CD4-positive, alpha-beta T cell treated with Interleukin-4 for 1 hour (primary cell): ENCODE measurements at places on chromosomes 11 and 22.
A peak's percentile ranks its signal among the peaks of the same experiment; 100 is the strongest.

GRCh38 chr11:119377112-119377901 is 4.2 kb downstream of the USP2 start:
- DNase-seq = no peak

DNA sequence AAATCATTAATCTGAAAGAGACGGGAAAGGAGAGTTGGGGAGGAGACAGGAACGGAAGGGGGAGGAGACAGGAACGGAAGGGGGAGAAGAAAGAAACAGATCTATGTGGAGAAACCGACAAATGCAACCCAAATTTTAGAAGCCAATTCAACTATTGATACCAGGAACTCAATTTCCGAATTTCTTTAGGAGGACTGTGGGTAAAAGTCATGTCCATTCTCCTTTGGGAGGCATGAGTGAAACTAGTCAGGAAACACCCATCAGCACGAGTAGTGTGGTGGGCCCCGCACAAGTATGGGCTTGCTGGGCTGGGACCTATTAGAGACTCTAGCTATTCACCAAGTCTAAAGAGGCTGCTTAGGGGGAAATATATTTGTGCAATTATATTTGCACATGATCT is 18.1 kb downstream of the ANO3 start:
- DNase-seq = no peak

DNA sequence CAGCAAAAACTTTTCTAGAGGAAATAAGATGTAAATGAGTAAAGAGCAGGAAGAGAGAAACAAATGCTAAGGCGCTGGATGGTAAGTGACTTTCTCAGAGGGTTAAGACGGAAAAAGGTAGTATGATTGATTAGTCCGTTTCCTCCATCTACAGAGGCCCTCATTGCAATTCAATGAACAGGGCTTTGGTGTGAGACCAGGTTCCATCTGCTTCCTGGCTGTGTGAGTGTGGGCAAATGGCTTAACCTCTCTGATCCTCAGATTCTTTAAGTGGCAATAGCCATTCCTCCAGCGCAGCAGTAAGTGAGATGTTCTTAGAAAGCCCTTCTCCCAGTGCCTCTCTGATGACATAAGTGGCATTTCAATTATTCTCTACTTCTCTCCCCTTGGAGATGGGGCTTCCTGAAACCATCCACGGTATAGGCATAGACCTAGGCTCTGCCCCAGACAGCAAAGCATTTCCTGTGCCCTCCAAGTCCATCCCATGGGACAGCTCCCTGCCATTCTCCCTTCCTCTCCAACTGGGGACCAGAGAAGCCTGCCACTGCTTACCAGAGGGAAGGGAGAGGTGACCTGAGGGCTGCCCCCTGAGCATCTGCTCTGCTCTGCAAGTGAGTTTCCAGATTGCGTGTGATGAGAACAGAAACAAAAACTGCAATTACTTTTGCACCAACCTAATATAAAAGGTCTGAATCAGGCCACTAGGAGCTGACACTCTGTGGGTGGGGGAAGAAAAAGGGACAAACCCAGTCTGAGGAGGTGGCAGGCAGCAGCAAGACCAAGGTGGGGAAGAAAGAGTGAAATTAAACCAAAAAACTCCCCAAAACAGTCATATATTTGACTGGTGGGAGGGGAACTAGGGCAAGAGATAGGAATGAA is 12.7 kb upstream of the CD44 start:
- DNase-seq = peak; percentile 41

- no peak for DNase-seq
Observed at GRCh38 chr11:66875378-66875777, 18.5 kb downstream of the LRFN4 start.

DNA sequence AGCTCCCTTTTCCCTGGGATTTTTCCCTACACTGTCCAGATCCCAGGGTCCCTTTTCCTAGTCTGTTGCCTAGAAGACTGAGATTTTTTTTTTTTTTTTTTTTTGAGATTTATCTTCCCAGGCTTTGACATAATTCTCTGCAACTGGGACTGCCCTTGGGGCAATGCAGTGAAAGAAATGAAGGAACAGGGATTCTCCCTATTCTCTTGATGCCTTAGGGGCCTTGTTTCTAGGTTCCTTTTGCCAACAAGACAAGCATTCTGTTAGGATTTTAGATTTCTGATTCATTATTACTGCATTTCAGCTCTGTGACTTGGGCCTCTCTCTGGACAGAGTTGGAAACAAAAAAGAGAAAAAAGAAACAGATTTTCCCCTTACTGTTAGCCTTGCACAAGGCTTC is 47.3 kb downstream of the QSER1 start:
- DNase-seq = no peak

GRCh38 chr22:20922141-20922751 is 5.0 kb downstream of the CRKL start:
- no peak for DNase-seq

DNA sequence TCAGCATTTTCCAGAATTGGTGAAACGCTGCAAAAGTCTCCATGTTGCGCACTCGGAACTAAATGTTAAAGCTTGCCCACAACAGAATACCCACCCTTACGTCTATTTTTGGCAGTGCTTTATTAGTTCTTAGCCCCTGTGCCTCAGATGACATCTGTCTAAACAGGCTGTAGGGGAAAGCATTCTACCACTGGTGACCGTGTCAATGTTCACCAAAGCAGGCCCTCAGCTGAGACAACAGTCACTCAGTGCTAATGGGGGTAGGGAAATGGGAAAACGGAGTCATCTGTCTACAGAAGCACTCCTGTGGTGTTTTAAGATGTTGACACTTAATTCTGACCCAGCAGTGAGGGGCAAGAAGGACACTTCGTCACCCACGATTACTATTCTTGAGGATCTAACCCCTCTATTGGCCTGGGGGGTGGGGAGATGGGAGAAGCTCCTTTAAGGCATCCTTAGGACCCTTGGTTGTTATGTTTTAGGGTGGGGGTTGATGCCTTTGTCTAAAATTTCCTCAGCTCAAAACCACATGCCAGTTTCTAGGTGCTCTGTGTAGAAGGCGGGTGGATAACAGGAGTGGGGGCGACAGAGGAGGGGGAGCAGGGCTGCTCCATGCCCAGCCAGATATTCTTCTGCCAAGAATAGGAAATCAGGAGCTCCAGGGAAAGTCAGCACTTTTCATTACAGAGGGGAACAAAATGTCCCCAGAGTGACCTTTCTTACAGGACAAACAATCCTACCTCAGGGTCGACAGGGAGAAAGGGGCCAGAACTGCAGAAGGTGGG is 15.6 kb upstream of the MFRP start:
- no peak for DNase-seq

GRCh38 chr11:95700471-95700817 is 89.1 kb downstream of the FAM76B start:
- no peak for DNase-seq

DNA sequence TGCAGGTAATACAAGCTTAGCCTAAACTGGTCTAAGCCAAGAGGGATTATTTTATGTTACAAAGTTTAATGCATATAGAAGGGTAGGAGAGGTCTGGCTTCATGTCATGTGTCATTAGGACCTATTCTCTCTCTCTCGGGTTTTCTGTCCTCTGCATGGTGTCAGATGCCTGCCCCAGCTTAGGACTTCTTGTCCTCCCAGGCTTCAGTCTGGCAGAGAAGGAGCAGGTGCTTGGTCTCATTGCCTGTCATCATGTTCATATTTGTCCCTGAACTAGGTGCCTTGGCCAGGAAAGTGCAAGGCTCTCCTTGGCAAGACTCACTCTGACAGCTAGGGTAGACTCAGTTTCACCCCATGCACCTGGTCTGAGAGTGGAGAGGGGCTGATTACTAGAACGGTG is 126.3 kb downstream of the ADAMTS15 start:
- DNase-seq = no peak

DNA sequence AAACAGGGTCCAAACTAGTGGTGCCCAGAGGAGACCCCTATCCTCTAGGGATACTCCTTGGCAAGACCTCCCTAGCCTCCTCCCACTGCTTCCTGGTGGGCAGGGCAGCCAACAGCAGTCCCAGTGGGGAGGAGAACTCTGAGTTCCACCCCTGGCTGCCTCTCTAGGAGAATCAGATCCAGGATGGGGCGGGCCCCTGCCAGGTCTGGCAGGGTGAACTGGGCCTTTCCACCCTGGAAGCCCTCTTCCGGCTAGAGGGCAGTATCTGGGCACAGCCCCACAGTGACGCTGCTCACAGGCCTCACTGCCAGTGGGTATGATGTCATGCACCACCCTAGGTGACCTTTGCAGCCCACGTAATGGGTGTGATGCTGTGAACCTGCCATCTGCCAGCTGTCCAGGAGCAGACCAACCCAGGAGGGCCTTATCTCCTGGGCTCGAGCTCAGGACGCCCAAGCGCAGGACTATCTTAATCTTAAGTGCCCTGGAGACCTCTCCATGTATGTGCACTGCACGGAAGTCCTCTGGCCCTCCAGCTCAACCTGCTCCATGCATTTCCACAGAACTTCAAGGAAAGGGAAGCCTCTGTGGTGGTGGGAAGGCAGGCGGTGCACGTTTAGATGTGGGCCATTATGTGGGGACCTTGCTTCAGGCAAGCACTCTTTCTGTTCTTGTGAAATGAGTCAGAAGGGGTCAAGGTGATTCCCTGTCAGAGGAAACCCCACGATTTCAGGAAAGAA is 31.8 kb upstream of the FCHSD2 start:
- no peak for DNase-seq

- DNase-seq = no peak
Observed at GRCh38 chr22:22099833-22100812, 117.5 kb upstream of the TOP3B start.

GRCh38 chr11:32830796-32831195 is 1.1 kb downstream of the PRRG4 start:
- DNase-seq = no peak

GRCh38 chr22:24996420-24996952 is 44.0 kb downstream of the KIAA1671 start:
- DNase-seq = no peak

GRCh38 chr22:30010789-30011405 is 69.4 kb upstream of the HORMAD2 start:
- no peak for DNase-seq

GRCh38 chr11:67404515-67405195 is 772 bp downstream of the TBC1D10C start:
- DNase-seq = peak; percentile 65
